ENCODE measurements at places on chromosomes 5 and 9. TPM values are rescaled to one million over a fixed set of nuclear protein-coding genes. Genes with fewer than 3 reads are reported as not detected.

DNA sequence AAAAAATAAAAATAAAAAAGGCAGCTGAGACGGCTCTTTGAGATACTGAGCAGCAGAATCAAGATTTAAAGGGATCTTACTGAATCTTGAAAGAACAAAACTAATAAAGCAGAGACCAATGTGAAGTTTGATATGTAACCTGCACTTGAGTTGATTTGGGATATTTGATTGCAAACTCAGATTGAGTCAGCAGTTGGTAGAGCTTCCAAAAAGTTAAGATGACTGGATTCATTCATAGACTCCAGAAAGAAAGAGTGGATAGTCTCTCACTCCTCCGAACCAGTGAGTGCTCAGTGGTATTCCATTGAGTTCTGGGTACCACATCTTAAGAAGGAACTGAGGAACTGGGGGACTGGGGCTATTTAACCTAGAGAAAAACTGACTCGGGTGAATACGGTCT is 52.7 kb upstream of the TESK1 start:
- H3K27me3 ChIP-seq: no peaks in the 10 kb centered on the region
- peaks cover 18% of the 10 kb centered on the region for H3K4me1 ChIP-seq
- H3K27ac ChIP-seq: peak overlapping the region; percentile 33
- H3K4me3 ChIP-seq: no peak overlapping the region
- DNase-seq: peak; percentile 16
- peaks cover 33% of the 10 kb centered on the region for H3K36me3 ChIP-seq

The FCN1 gene
- total RNA-seq: not detected

- no peaks in the 10 kb centered on the region for H3K36me3 ChIP-seq
- peak overlapping the region; percentile 62 for H3K27ac ChIP-seq
- H3K4me3 ChIP-seq: no peak overlapping the region
- peaks cover 2% of the 10 kb centered on the region for H3K27me3 ChIP-seq
- peak; percentile 96 for DNase-seq
- H3K4me1 ChIP-seq: peaks cover 22% of the 10 kb centered on the region
Observed at GRCh38 chr9:85224729-85225128, 517.0 kb downstream of the AGTPBP1 start.

- no peak overlapping the region for H3K27ac ChIP-seq
- H3K4me1 ChIP-seq: no peaks in the 10 kb centered on the region
- peaks cover 20% of the 10 kb centered on the region for H3K36me3 ChIP-seq
Observed at GRCh38 chr9:70352802-70353201, 61.7 kb downstream of the KLF9 start.

The DENND1A gene
- total RNA-seq: 13.1 TPM

GRCh38 chr9:89866701-89867100 is 261.9 kb downstream of the GADD45G start:
- no peak overlapping the region for H3K27ac ChIP-seq
- no peak overlapping the region for H3K4me3 ChIP-seq
- H3K27me3 ChIP-seq: no peaks in the 10 kb centered on the region
- no peaks in the 10 kb centered on the region for H3K4me1 ChIP-seq
- no peak for DNase-seq

GRCh38 chr9:98315551-98316060 is 60.2 kb upstream of the TBC1D2 start:
- H3K27ac ChIP-seq: no peak overlapping the region
- H3K36me3 ChIP-seq: no peaks in the 10 kb centered on the region
- DNase-seq: peak; percentile 55
- no peak overlapping the region for H3K4me3 ChIP-seq
- peaks cover 4% of the 10 kb centered on the region for H3K27me3 ChIP-seq
- peaks cover 18% of the 10 kb centered on the region for H3K4me1 ChIP-seq

The SELENOP gene
- total RNA-seq: 11.4 TPM

DNA sequence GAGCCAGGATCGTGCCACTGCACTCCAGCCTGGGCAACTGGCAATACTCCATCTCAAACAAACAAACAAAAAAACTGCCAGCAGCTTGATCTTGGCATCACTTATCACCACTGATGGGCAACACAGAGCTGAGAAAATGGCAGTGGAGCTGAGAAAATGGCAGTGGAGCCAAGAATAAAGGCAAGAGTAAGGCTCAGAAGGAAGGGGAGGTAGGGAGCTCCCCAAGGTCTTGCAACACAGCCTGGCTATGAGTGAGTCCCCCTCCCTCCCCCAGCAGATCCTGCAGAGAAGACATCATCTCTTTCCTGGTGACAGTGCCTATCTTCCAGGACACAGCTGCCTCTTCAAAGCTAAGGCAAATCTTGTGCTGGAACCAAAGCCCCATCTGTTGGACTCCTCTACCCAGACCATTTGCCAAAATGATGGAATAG is 70.3 kb downstream of the UGCG start:
- no peak overlapping the region for H3K4me3 ChIP-seq
- no peaks in the 10 kb centered on the region for H3K27me3 ChIP-seq
- H3K27ac ChIP-seq: no peak overlapping the region
- H3K36me3 ChIP-seq: no peaks in the 10 kb centered on the region
- DNase-seq: no peak

GRCh38 chr9:94668928-94669729 is 29.8 kb upstream of the FBP1 start:
- no peak overlapping the region for H3K4me3 ChIP-seq
- peaks cover 2% of the 10 kb centered on the region for H3K27me3 ChIP-seq
- peak; percentile 65 for DNase-seq
- peaks cover 18% of the 10 kb centered on the region for H3K4me1 ChIP-seq
- H3K36me3 ChIP-seq: no peaks in the 10 kb centered on the region
- H3K27ac ChIP-seq: peak overlapping the region; percentile 35

DNA sequence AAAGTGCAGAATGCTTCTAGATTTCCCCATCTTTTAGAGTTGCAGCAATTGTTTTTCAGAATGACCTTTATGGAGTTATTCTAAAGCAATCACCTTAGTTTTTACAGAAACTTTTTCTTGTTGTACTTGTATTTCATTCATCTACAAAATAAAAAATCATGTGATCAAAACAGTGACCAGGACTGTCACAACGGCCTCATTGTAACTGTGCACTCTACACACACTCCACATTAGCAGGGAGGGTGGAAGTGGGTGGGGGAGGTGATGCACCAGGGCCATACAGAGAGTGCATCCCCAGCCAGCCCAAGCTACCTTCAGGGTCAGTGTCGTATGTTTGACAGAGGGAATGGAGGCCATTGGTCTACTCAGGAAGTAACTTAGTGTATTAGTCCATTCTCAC is 26.9 kb downstream of the EGFLAM start:
- DNase-seq: no peak
- H3K4me3 ChIP-seq: no peak overlapping the region
- H3K4me1 ChIP-seq: no peaks in the 10 kb centered on the region
- no peak overlapping the region for H3K27ac ChIP-seq
- H3K36me3 ChIP-seq: no peaks in the 10 kb centered on the region
- no peaks in the 10 kb centered on the region for H3K27me3 ChIP-seq

The KIF4B gene
- not detected for total RNA-seq

DNA sequence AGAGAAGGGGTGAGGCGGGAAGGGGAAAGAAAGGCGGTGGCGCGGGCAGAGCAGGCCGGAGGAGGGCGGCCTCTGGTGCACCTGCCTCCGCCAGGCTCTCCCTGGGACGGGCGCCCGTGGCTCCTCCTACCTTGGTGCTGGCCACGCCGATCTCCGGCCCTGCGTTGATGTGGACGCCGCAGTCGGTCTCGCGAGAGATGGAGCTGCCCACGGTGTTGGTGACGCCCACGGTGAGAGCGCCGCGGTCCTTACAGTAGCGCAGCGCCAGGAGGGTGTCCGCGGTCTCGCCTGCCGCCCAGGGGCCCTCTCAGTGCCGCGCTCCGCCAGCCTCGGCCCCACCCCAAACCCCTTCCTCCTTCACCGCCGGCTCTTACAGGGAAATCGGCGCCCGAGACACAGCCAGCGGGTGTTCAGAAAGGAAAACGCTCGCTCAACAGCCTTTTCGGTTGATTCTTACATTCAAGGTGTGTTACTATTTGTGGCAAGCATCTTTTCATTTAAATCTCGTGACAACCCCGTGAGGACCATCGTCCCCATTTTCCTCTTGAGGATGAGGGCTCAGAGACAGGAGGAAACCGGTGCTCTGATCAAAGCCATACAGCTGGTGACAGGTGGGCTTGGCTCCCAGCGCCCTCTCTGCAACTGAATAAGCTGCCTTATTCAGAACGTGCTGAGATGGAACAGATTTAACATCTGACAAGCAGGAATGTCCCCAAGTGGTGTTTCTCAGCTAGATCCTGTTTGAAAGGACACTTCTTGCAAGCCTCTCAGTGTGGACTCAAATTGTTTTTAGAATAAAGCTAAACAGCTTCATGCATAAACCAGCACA is 22.0 kb upstream of the MAPK9 start:
- H3K4me1 ChIP-seq: no peaks in the 10 kb centered on the region
- H3K4me3 ChIP-seq: peak overlapping the region; percentile 24
- H3K27ac ChIP-seq: no peak overlapping the region
- no peaks in the 10 kb centered on the region for H3K27me3 ChIP-seq
- DNase-seq: no peak

GRCh38 chr9:4923580-4924544 is 61.2 kb upstream of the JAK2 start:
- no peak for DNase-seq
- H3K27ac ChIP-seq: no peak overlapping the region

The ROR2 gene
- total RNA-seq: 4.9 TPM

The PCDHA7 gene
- 2.6 TPM for total RNA-seq

DNA sequence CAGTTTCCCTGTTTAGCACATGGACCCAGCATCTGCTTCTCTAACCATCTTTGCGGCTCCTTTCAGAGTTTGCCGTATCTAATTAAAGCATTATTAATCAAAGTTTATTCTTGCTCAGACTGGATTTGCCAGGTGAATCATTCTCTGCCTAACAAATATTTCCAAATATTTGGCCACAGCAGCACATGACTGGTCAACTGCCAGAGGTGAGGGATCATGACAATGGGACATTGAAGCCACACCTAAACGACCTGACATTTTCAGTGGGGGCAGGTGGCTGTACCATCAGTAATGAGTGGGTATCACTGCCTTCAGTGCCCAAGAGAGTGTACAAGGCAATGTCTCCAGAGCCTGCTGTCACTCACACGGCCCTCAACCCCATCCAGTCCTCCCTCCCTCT is 80.4 kb downstream of the DIRAS2 start:
- H3K27me3 ChIP-seq: no peaks in the 10 kb centered on the region
- H3K27ac ChIP-seq: no peak overlapping the region
- H3K4me3 ChIP-seq: no peak overlapping the region
- no peak for DNase-seq
- H3K36me3 ChIP-seq: no peaks in the 10 kb centered on the region
- no peaks in the 10 kb centered on the region for H3K4me1 ChIP-seq

- H3K27ac ChIP-seq: no peak overlapping the region
- H3K27me3 ChIP-seq: no peaks in the 10 kb centered on the region
- H3K4me3 ChIP-seq: no peak overlapping the region
- no peaks in the 10 kb centered on the region for H3K4me1 ChIP-seq
- peaks cover 4% of the 10 kb centered on the region for H3K36me3 ChIP-seq
Observed at GRCh38 chr9:2743937-2744529, 26.7 kb downstream of the KCNV2 start.

The OR13D1 gene
- not detected for total RNA-seq

The PCDHGB2 gene
- 1.4 TPM for total RNA-seq

DNA sequence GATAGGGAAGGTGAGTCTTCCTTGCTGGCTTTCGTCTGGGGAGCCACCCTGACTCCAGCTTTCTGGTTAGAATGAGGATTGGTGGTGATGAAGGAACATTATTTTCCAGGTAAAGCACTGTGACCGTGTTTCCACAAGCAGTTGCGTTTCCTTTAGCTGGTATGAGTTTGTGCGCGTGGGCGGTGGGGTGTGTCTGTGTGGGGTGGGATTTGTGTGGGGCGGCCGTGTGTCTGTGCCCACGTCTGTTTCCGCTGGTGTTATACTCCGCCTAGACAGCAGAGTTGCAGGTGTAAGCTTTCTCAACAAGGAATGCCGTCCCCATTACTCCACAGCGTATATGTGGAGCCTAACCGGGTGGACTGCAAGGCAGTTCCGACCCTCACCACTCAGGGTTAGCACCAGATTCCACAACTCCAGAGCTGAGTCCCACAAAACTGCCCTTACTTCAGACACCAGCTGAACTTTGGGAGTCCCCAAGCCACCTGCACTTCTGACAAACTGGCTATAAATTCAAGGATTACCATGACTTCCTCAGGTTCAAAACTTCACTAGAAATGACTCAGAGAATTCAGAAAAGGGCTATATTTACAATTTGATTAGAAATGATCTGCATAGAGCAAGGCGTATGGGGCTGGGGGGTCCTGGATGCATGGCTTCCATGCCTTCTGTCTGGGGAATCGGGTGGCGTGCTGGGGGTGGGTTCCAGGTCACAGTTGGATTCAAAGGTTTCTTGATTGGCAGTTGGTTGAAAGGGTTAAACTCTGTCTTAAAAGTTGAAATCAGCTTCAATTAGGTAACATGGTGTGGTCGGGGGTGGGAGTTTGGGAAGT is 29.8 kb downstream of the PROP1 start:
- DNase-seq: no peak
- no peak overlapping the region for H3K4me3 ChIP-seq
- no peaks in the 10 kb centered on the region for H3K27me3 ChIP-seq
- H3K36me3 ChIP-seq: no peaks in the 10 kb centered on the region
- H3K27ac ChIP-seq: no peak overlapping the region
- no peaks in the 10 kb centered on the region for H3K4me1 ChIP-seq

The CARD6 gene
- 1.0 TPM for total RNA-seq

The CXXC5 gene
- 151 TPM for total RNA-seq

- H3K27me3 ChIP-seq: no peaks in the 10 kb centered on the region
- H3K27ac ChIP-seq: no peak overlapping the region
- H3K36me3 ChIP-seq: no peaks in the 10 kb centered on the region
- no peaks in the 10 kb centered on the region for H3K4me1 ChIP-seq
- no peak for DNase-seq
Observed at GRCh38 chr5:94832685-94833084, 214.2 kb downstream of the SLF1 start.

- H3K36me3 ChIP-seq: no peaks in the 10 kb centered on the region
- no peaks in the 10 kb centered on the region for H3K27me3 ChIP-seq
- no peaks in the 10 kb centered on the region for H3K4me1 ChIP-seq
- no peak overlapping the region for H3K4me3 ChIP-seq
- no peak for DNase-seq
- no peak overlapping the region for H3K27ac ChIP-seq
Observed at GRCh38 chr5:81225463-81225862, 7.7 kb upstream of the CKMT2 start.

DNA sequence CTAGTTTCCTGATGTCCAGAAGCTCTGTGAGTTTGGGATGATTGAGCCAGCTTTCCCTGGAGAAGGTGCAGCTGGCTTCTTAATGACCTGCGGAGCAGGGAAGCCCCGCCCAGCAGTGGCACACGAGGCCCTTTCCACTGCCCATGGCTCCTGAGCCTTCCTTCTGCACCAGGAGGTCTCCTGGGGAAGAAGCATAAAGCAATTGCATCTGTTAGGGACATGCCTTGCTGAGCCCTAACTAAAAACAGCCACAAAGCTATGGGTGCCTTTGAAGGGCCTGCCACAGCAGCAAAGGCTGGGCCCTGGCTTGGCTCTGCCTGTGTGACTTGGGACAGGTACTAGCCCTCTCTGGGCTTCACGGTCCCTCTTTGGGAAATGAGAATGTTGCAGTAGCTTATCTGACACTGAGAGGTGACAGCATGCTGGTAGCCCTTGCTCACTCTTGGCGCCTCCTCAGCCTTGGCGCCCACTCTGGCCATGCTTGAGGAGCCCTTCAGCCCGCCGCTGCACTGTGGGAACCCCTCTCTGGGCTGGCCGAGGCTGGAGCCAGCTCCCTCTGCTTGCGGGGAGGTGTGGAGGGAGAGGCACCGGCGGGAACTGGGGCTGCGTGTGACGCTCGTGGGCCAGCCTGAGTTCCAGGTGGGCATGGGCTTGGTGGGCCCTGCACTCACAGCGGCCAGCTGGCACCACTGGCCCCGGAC is 218.4 kb downstream of the FSTL4 start:
- no peak for DNase-seq
- H3K27ac ChIP-seq: no peak overlapping the region
- H3K4me1 ChIP-seq: no peaks in the 10 kb centered on the region
- no peaks in the 10 kb centered on the region for H3K36me3 ChIP-seq
- H3K4me3 ChIP-seq: no peak overlapping the region
- peaks cover 6% of the 10 kb centered on the region for H3K27me3 ChIP-seq

Data from astrocyte (in vitro differentiated cells and primary cell).